NCI-H774 (cell line): ENCODE measurements at places on chromosomes 5 and 9.

DNA sequence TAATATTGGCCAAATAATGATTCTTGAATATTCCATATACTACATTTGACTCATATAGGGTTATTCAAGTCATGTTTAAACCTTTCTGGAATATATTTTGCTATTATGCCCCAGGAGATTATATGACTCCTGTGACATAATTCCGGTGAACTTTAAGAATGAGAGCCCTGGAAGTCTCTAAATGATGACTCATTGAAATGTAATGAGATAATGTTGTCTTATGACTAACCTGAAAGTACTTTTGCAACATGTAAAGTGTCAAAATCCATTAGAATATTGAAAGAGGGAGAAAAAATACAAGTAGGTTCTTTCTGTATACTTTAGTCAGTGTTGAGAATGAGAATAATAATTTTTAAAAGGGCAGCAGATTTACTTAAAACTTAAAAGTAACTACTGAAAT lies 830.4 kb downstream of the MAT2B start:
- DNase-seq = no peak

DNA sequence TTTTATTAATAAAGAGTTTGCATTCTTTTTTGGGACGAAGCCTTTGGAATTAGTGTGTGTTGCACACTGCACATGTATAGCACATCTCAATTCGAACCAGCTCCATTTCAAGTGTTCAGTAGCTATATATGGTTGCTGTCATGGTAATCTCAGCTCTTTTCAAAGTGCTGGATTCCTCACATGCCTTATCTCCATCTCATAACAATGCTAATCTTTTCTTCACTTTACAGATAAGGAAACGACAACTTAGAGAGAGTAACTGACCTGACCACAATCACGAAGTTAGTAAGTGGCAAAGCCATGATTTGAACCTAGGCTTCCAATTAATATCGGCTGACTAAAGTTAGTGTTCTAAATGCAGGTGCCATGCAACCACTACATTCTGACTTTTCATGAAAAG lies 204.8 kb upstream of the RASEF start:
- no peak for DNase-seq

- no peak for DNase-seq
These were observed 9.7 kb upstream of the SMIM32 start for GRCh38 chr5:136202469-136203205.

GRCh38 chr9:81798606-81799005 lies 109.3 kb upstream of the TLE1 start:
- no peak for DNase-seq

DNA sequence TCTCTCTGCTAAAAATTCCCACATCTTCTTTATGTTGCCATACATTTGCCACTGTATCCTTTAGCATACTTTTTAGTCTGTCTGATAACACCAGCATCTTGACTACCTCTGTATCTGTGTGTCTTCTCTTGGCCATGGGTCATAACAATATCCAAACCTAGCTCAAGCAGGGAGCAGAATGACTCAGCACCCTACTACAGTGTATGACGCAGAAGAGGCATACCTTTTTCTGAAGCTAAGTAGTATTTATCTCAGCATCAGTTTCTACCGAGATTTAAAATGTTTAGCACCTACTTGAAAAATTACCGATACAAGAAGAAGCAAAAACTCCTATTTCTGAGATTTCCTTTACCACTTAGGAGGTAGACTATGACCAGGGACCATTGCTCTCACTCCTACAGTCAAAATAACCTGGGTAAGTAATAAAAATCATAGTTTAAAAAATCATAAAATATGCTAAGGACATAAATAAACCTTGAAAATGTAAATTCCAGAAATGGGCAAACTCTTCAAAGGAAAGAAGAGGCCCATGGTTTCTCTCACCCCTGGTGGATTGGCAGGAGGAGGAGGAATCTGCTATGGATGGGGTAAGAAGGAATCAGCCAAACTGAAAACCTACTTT lies 286.5 kb downstream of the MAST4 start:
- DNase-seq = no peak

DNA sequence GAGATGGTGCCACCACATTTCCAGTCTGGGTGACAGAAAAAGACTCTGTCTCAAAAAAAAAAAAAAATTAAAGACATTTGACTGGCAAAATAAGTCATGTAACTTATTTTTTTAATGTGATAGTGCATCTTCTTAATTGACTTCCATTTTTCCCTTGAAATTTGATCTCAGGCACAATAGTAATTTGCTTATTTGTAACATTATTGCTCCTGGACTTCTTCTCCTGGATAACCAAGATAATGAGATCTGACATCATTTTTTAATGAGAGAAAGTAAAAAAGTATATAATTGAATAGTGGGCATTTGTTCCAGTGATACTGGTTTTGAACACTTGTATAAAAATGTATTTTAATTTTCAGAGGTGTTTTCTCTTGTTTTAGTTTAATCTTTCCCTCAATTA lies 3.5 kb downstream of the ARHGEF28 start:
- DNase-seq = no peak

DNA sequence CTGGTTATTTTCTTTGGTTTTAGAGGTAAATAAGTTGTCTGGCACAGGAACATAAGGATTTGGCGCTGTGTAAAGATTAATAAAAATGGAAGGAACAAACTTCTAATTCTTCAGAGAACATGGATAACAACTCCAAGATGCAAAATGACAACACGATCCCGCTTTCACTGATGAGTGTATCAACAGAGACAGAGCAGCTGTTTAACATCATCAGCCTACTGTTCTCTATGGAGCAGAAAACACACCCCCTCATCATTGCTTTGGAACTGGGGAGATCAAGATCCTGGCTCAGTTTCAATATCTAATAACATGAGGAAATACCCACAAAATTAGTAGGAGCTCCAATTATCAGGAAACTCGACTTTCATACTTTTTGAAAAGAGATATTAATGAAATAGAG lies 8.3 kb upstream of the GAS1 start:
- no peak for DNase-seq

GRCh38 chr5:106680330-106680729 lies 990.4 kb downstream of the EFNA5 start:
- no peak for DNase-seq

DNA sequence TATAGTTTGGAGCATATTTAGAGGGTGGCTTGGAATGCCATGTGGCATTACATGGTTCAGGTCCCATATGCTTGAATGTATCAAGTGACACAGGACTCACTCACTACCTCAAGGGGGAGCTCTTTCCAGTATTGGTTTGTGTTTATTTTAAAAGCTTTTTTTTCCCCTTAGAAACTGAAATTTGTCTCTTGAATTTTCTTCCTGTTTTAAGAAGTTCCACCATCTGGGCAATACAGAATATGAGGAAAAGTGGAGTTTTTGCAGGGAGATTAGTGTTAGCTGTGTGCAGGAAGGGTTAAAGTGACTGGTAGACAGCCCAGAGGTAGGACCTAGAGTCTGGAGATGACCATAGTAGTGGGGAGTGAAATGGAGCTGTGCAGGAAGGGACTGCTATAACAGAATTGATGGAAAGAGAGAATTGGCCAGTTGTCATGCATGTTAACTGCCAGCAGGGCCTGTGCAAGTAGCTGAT lies 36.6 kb downstream of the CTNNA1 start:
- no peak for DNase-seq

- no peak for DNase-seq
These were observed 142.6 kb upstream of the LMX1B start for GRCh38 chr9:126471084-126471624.

- no peak for DNase-seq
These were observed 378.2 kb upstream of the KLF4 start for GRCh38 chr9:107867738-107868137.

GRCh38 chr5:41010572-41010971 lies 60.6 kb downstream of the MROH2B start:
- DNase-seq = no peak

DNA sequence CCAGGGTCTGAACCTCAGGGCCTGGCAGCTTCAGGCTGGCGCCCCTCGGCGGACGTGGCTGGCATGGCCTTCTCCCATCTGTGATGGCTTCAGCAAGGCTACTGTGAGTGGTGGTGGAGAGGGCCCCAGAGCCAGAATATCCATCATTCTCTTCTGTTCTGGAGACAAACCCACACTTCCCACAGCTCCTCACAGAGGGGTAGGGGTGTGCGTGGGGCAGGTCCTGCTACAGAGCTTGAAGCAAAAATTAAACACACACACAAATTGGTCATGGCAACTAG lies 9.6 kb downstream of the GPX3 start:
- no peak for DNase-seq

- DNase-seq = no peak
These were observed 23.0 kb downstream of the SLC28A3 start for GRCh38 chr9:84317563-84317962.

- DNase-seq = no peak
These were observed 10.4 kb downstream of the KIF12 start for GRCh38 chr9:114088571-114089170.

DNA sequence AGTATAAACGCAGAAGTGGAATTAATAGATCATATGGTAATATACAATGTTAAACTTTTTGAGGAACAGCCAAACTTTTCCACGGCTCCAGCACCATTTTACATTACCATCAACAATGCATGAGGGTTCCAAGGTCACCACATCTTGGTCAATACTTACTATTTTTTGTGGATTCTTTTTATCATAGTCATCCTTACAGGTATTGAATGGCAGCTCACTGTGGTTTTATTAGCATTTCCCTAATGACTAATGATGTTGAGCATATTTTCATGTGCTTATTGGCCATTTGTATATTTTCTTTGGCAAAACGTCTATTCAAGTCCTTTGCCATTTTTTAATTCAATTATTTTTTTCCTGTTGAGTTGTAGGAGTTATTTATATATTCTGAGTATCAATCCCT lies 14.1 kb upstream of the RAPGEF6 start:
- no peak for DNase-seq

- DNase-seq = no peak
These were observed 8.4 kb downstream of the IGFBPL1 start for GRCh38 chr9:38415856-38416255.

DNA sequence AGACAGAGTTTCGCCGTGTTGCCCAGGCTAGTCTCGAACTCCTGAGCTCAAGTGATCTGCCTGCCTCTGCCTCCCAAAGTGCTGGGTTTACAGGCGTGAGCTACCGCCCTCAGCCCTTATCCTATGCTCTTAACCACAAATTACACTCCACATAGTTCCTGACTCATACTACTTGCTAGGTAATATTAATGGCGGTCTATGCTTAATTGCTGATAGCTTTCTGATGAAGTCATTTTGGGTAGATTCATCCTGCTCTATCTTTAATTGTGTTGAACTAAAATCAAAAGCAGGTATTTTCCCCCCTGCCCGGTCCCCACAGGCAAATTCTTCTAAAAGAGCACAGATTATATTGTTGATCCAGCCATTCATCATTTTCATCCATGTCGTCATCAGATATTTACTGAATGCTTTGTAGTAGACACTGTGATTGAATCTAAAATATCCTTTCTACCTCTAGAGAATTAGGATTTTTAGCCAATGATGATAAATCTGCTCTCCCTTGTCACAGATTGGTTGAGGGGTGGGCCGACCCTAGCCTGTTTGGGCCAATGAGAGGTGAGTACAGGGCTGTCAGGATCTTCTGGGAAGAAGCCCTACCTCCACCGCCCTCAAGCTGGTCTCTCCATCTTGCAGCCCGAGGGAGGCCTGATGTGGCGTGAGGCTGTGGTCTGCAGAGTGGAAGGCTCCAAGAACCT lies 144.8 kb downstream of the NR3C1 start:
- DNase-seq = no peak

GRCh38 chr5:27266184-27266583 lies 227.8 kb upstream of the CDH9 start:
- DNase-seq = no peak

DNA sequence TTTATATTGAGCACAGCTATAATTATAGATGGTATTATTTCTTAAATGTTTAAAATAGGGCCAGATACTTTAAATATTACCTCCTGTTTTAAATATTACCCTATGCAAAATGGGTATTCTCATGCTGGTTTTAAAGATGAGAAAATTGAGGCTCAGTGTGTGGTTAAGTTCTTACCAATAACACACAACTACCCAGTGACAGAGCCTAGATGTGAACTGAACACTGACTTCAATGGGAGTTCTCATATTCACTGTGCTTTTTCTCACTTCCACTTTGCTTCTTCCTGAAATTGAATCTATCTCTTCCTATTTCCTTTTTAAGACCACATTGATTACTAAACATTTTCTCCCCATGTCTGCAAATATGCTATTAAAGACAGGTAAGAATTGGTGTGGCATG lies 135.8 kb upstream of the TUSC1 start:
- DNase-seq = no peak

DNA sequence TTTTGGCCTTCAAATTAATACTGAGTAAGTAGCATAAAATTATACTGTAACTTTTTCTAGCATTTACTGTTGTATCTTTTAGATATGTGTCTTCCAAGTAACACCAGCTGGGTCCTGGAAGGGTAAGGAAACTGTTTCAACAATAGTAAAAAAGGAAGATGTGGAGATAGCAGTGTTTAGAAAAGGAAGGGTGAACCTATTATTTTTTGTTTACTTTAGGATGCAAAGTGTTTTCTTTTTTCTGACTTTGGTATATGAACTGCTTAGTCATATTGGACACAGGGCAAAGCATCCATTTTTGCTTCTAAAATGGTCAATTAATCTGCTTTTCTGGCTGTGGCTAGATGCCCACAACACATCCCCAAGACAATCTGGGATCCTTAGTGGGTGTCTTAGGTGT lies 5.3 kb downstream of the PKD2L2 start:
- no peak for DNase-seq

DNA sequence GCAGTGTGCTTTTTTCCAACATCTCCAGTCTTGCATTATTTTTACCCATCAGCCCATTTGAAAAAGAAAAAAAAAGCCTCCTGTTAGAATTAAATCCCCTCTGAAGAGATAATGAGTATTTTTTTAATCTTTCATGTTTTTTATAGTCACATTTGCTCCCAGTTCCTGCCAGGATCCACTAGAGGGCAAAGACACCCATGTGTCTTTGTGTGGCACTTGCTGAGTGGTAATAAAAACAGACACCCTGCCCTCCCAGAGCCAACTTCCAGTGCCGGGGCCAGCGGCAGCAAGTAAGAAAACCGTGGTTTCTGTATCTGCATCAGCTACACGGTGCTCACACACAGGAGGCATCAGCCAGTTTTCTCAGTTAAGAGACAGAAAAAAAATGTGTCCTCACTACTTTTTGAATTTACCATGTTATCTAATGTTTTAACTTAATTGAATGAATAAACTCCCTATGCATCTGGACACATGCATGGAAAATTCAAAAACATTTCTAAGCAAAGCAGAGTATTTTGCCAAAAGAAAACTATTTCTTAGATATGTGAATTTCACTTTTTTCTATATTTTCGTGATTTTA lies 70.2 kb upstream of the PLEKHG4B start:
- DNase-seq = no peak

DNA sequence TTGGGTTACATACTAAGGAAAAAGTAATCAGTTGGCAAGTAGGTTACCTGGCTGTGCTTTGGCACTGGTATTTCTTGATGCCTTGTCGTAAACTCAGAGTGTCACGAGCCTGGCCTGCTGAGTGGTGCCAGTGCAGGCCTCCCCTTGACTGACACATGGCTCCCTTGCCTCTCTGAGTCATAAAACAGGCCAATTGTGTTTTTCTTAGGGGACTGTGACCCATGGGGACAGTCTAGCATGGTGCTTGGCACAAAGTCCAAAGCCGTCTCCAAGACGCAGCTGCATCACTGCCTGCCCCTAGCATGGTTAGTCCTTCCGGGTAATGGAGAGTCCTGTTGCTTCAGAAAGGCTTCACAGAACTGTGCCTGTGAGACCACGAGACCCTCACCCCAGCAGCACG lies 132.5 kb downstream of the MVB12B start:
- DNase-seq = no peak
